ENCODE measurements at places on chromosomes 1 and 21.
A peak's percentile ranks its signal among the peaks of the same experiment; 100 is the strongest.

GRCh38 chr1:167643441-167643840, 13.4 kb downstream of the RCSD1 start:
- DNase-seq: no peak

DNA sequence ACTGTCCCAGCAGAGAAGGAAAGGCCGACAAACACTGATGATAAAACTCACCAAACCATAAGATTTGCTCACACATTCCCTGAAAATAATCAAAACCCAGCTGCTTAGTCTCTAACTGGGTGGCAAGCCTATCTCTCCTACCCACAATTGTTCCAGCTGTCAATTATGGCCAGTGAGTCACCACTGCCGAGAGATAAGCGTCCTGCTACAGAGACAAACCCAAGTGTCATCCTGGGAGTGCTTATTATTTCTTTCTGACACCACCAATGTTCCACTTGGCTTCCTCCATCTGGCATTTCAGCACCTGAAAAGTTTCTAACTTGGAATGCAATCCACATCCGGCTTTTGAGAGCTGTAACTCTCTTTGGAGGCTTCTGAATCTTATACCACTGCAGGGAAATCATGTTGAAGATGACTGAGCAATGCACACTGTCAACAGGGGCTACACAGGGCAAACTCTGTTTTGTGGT, 51.5 kb upstream of the VAV3 start:
- no peak for DNase-seq

GRCh38 chr1:34982820-34983376, 2.2 kb downstream of the TMEM35B start:
- no peak for DNase-seq

- peak; percentile 38 for DNase-seq
Observed at GRCh38 chr1:164559342-164560051, 513 bp downstream of the PBX1 start.

DNA sequence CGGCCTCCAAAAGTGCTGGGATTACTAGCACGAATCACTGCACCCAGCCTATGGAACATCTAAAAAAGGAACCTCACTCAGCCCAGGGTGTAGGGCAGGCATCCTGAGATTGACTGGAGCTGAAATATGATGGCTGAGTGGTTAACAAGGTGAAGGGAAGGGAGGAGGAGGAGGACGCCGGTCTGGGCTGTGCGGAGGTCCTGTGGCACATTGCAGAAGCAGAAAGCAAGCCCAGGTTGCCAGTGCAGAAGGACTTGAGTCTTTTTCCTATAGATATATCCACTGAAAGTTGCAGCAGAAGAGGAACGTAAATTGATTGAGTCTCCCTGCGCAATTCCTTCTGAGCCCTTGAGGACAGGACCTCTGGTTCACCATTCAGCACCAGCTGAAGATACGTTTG, 1.5 kb upstream of the KIF17 start:
- no peak for DNase-seq

- DNase-seq: no peak
Observed at GRCh38 chr1:188778578-188778977, 1699.1 kb downstream of the BRINP3 start.

DNA sequence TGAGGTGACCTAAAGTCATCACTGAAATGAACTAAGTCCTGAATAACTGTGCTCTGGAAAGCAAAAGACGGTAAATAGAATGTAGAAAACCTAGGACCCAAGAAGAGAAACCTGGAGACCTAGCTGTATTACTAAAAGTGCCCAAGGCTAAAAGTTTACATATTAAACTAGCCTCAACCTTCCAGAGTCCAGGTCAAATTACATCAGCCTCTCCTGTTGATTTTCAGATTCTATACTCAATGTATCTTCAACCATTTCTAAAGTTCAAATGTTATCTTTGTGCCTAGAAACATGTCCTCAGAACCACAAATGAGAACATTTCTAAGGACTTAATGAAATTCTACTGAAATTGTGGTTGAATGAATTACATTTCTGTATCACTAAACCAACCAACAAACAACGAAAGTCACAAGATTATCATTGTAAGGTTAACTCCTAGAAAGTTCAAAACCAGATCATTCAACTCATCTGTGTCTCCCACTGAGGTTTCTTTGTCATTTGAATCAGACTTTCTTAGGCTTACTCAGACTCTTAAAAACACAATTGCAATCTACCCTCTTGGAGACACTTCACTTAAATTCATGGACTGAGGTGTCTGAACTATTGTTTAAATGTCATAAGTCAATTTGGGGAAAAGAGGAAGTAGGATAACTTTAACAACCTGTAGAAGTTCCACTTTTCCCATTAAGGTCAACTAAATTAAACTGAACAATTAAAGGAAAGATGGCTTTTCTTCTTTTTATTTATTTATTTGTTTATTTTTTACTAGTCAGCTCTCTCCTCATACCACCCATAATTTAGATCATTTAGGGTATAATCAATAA, 207.7 kb downstream of the BARHL2 start:
- DNase-seq: no peak

DNA sequence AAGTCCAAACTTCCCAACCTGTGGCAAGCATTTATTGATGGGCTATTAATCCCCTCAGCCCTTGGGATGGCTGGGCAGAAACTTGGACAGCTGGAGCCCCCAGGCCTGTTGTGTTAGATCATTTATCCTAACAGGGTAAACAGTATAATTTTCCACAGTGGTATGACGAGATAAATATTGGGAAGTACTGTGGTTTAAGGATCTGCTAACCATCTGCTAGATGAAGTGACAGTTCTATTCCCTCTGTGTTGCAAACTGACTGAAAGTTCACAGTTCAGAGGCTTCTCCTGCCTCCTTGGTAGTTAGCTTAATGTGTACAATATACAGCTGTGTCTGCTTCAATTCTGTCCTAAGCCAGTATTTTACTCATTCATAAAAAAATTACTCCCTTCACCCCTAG, 127.5 kb upstream of the CHODL start:
- DNase-seq: no peak

GRCh38 chr1:196654271-196654670, 2.4 kb downstream of the CFH start:
- DNase-seq: no peak

GRCh38 chr21:45894450-45894825, 87.1 kb upstream of the COL6A1 start:
- peak; percentile 26 for DNase-seq

DNA sequence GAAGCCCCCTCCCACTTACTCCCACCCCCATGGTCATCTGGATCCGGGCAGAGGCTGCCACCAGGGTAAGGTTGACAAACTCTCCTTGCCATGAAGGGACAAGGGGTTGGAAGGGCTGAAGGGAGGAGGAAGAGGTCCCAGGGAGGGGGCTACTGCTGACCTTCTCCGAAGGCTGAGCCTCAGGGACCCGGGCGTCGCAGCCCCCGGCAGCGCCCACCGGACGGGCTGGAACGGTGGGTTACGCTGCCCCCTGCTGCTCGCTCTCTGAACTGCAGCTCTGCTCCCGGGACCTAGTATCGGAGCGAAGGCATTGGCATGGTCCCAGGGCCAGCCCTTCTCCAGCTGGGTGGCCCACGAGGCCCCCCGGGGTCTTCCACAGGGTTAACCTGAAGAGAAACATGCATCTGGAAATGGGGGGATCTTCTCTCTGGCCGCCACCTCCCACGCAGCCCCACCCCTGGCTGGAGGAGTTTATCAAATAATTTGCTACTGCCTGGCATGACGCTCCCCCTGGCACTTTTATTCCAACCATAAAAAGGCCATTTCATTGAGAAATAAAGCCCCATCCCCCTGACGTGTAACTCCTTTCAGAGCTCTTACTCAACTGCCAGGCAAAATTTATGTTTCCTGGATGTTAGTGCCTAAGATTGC, 70.4 kb upstream of the TARDBP start:
- peak; percentile 40 for DNase-seq
